Stimulated activated CD4-positive, alpha-beta T cell treated with anti-CD3 and anti-CD28 coated beads, Interleukin-1b, Interleukin-23, amount 100 ng/mL, for 4 hours (primary cell): ENCODE measurements at places on chromosomes 4 and X.

GRCh38 chr4:14309431-14309830 lies 681.9 kb upstream of the BOD1L1 start:
- no peak for DNase-seq

- no peak for DNase-seq
Observed at GRCh38 chrX:108304757-108305156, 133.5 kb downstream of the COL4A6 start.

- DNase-seq, result no peak
Observed at GRCh38 chr4:55259294-55259693, 86.7 kb upstream of the SRD5A3 start.

- no peak for DNase-seq
Observed at GRCh38 chr4:35710343-35710742, 534.0 kb downstream of the ARAP2 start.

- no peak for DNase-seq
Observed at GRCh38 chr4:2320152-2320551, 58.2 kb upstream of the MXD4 start.

- no peak for DNase-seq
Observed at GRCh38 chr4:102828497-102828808, 1.1 kb upstream of the UBE2D3 start.
